ENCODE measurements at places on chromosomes 1 and 21.

DNA sequence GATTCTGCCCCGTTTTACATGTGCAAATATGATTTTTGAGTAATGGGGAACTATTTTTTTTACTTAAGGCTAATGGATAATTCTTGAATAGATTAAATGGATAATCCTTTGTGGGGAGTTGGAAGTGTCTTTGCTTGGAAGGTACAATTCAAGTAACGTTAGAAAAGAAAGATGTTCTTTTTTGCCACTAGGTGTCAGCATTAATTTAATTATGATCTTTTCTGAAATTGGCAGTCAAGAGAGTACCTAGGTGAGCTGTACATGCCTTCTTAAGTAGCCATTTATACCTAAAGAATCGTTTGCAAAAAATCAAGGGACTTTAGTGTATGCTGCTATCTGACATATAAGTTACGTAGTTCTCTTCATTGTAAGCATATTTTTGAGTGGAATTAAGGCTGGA, 2.2 kb downstream of the FBXO28 start:
- DNase-seq: no peak

GRCh38 chr1:26799479-26800142, 11.9 kb downstream of the PIGV start:
- peak; percentile 81 for DNase-seq

DNA sequence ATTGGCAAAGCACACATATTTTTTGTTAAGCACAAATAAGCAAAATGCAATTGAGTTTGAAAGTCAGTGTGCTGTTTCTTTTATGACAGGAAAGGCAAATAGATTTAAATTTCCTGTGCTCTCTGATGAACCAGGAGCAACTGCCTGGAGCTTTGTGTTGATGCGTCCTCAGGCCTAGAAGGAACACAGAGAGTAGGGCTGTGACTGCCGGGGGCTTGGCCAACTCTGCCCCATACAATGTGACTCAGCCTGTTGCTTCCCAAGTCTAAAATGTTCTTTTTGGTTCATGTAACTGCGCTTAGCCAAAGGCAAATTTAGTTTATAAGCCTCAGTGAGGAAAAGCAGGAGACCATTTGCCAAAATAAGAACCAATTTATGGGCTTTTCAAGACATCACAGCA, 37.5 kb downstream of the TOR1AIP2 start:
- DNase-seq: no peak

DNA sequence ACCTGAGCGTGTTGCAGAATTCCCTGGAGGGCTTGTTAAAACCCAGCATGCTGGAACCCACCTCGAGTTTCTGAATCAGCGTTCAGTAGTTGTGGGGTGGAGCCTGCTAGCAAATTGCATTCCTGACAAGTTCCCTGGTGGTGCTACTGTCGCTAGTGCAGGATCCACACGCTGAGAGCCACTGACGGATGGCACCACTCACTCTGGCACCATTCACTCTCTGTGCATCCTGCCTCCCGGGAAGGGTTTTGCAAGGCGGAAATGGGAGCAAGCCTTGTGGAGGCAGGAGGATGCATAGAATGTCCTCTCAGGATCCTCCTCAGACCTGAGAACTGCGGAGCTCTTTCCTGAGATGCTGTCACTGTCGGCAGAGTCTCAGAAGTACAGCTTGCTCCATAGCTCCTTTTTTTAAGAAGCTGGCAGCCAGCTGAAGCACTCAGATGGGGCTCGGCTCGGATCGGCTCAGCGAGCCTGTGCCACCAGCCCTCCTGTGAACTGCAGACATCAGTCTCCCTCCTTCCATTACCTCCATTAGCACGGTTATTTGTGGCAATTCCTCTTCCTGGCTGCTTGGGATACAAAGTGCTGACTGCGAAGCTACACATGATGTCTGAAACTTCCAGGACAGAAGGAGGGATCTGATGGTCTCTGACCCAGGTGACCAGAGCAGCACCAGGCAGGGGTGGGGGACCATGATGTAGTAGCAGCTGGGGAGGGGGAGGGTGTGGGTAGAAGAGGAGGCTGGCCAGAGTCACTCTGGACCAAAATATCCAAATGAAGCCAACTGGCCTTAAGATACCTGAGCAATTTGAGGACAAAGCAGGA, 89.6 kb downstream of the C1orf94 start:
- DNase-seq: no peak

- no peak for DNase-seq
These were observed 15.6 kb downstream of the PLXNA2 start for GRCh38 chr1:208228550-208228949.

DNA sequence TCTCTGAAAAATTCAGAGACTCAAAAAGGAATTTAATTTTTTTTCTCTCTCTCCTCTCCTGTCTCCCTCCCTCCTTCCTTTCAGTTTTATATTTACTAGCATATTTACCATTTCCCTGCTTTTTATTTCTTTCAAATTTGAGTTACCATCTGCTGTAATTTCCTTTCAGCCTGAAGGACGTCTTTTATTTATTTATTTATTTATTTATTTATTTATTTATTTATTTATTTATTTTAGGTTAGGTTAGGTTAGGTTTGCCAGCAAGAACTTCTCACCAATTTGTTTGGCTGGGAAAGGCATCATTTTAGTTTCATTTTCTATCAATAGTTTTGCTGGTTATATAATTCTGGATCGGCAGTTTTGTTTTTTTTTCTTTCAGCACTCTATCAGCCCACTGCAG, 231.7 kb upstream of the ZRANB2 start:
- DNase-seq: no peak

- no peak for DNase-seq
These were observed 243.0 kb upstream of the LYPLAL1 start for GRCh38 chr1:218930472-218931241.

Data from substantia nigra (tissue), 51 donors.